ENCODE measurements at places on chromosomes 12 and 14. TPM values are rescaled to one million over a fixed set of nuclear protein-coding genes. Genes with fewer than 3 reads are reported as not detected.

COL2A1 gene
- under 0.01 TPM for total RNA-seq

TXNDC16 gene
- total RNA-seq, result 5.1 TPM

LMBR1L gene
- total RNA-seq, result 42.3 TPM

STON2 gene
- 0.51 TPM for total RNA-seq

MYH6 gene
- total RNA-seq, result not detected

LIN7A gene
- 1.1 TPM for total RNA-seq

KRT79 gene
- not detected for total RNA-seq

CCDC177 gene
- 0.12 TPM for total RNA-seq

COQ6 gene
- 32.7 TPM for total RNA-seq

KRT7 gene
- 5.2 TPM for total RNA-seq

HOXC6 gene
- 2.9 TPM for total RNA-seq

ASB2 gene
- total RNA-seq, result not detected

MIP gene
- total RNA-seq, result not detected

RERGL gene
- not detected for total RNA-seq

FOXN4 gene
- not detected for total RNA-seq

TTC9 gene
- total RNA-seq, result 0.17 TPM

GPR162 gene
- 3.7 TPM for total RNA-seq

AP4S1 gene
- 4.8 TPM for total RNA-seq

TSPAN19 gene
- not detected for total RNA-seq

BATF gene
- not detected for total RNA-seq

EIF4B gene
- total RNA-seq, result 820 TPM

IRAK3 gene
- 11.7 TPM for total RNA-seq

MAP1LC3B2 gene
- 1.8 TPM for total RNA-seq

SLC2A14 gene
- total RNA-seq, result not detected

RAN gene
- 389 TPM for total RNA-seq

MYF5 gene
- not detected for total RNA-seq

JDP2 gene
- 205 TPM for total RNA-seq

PSEN1 gene
- total RNA-seq, result 33.0 TPM

SERPINA5 gene
- not detected for total RNA-seq

OR4K2 gene
- total RNA-seq, result not detected

VRK1 gene
- total RNA-seq, result 9.7 TPM

ACACB gene
- total RNA-seq, result 2.2 TPM

SMCO2 gene
- total RNA-seq, result not detected

CIROP gene
- total RNA-seq, result not detected

PPP1R12A gene
- 60.8 TPM for total RNA-seq

KERA gene
- total RNA-seq, result not detected

RNU4-1 gene
- under 0.01 TPM for total RNA-seq

SYNE2 gene
- 35.0 TPM for total RNA-seq

TUBA1A gene
- total RNA-seq, result 310 TPM

LRRIQ1 gene
- 0.85 TPM for total RNA-seq

OR11H7 gene
- total RNA-seq, result not detected
